CD14-positive monocyte (primary cell): ENCODE measurements at places on chromosomes 2 and 18. TPM values are rescaled to one million over a fixed set of nuclear protein-coding genes. Genes with fewer than 3 reads are reported as not detected.

DNA sequence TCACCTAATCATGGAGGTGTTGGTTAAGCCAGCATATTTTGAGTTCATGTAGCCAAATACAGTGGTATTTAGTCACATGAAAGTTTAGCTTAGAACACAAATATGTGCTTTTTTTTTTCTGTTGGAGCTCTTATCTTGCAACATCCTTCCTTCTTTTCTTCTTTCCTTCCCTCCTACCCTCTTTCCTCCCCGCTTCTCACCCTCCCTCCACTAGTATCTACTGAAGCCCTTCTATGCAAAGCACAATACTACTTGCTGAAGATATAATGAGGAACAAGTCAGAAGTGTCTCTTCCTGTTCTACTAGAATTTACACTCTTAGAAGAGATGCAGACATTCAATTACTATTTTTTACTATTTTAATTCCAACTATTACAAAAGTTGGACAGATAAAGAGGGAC is 105.0 kb upstream of the ITGA4 start:
- peak; percentile 26 for DNase-seq

GRCh38 chr2:165105926-165106325 is 97.9 kb downstream of the SCN3A start:
- DNase-seq = no peak

DNA sequence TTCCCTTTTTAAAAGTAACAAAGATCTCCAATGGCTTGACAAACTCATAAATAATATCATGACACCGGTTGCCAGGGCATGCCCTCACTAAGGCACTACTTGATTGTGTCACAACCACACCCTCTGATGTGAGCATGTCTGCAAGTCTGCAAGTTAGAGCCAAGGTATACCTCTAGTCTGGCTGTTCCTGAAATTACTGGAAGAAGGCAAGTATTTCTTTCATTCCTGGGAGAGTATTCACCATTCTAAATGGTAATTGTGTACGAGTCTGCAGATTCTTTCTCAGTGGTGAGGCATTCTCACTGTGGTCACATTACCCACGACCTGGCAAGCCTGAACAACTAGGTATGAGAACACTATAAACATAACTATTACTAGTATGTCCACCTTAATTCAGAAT is 25.7 kb upstream of the RNU4ATAC start:
- DNase-seq = no peak

- no peak for DNase-seq
Measured at GRCh38 chr18:6397931-6398566, 16.7 kb downstream of the L3MBTL4 start.

GRCh38 chr2:205001300-205001966 is 456.2 kb downstream of the PARD3B start:
- DNase-seq = no peak

DNA sequence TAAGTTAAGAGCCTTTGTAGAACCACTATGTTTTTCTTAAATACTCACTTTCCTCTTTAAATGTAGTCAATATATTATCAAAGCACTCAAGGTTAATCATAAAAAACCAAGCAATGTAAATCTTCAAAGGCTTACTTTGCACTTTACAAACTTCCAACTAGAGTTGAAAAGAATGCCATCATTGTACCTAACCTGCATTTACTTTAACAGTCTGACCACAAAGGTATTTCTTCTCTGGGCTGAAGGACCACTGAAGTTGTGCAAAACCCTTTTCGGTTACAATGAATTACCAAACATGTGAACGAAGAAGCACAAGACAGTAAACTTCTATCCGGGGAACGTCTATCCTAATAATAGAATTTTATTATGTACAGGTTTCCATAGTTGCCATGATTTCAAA is 3.0 kb downstream of the HNRNPLL start:
- no peak for DNase-seq

GRCh38 chr2:48272199-48272598 is 257.8 kb upstream of the STON1 start:
- DNase-seq = no peak

DNA sequence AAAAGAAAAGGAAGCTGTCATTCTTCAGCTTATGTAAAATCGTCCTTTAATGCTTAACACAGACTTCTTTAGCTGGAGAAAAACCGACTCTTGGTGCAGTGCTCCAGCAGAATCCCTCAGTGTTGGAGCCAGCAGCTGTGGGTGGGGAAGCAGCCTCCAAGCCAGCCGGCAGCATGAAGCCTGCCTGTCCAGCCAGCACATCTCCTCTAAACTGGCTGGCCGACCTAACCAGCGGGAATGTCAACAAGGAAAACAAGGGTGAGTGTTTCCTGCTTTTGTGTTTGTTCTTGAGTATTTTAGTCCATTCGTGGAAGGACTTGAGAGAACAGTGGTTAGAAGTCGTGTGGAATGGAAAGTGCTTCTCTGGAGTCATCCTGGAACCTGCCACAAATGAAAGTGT is 38.9 kb downstream of the KDM3A start:
- DNase-seq = no peak

DNA sequence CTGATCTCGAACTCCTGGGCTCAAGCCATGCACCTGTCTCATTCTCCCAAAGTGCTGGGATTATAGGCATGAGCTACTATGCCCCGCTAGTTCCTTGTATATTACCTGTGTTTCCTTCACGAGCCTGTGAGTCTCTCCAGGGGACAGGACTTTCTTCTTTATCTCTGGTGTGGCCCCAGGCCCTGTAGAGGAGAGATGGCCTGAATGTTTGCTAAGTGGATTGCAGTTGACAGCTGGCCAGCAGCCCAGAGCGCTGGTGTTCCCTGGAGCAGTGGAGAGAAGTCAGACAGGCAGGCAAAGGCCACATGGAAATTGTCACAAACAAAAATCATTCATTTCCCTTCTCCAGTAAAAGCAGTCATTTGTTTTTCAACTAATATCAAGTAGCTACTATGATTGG is 17.9 kb downstream of the LPIN1 start:
- no peak for DNase-seq

DNA sequence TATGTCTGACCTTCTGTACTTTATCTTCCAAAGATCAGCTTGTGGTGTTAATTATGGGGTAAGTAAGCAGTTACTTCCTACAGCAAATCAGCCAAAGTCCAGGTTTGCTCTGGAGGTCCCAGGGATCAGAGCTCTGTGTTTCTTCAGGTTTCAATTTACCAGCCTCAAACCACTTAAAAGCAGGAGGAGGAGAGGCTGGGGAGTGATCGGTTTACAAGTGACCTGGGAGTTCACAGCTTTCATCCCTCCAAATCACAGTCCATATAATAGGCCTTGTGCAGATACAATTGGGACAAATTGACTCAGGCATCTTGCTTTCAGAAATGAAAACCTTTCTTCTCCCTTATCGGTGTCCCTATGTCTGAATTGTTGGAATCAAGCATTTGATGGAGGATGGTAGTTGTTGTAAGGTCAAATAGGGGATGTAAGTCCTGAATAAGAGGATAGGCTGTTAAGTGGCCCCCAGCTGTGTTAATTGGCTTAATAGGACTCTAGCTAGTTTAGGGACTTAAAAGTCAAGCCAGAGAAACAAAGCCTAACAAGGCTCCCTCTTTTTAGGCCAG is 188.0 kb upstream of the NT5C1B start:
- no peak for DNase-seq

- DNase-seq = no peak
Measured at GRCh38 chr2:199405241-199405640, 52.5 kb downstream of the SATB2 start.

CERKL gene
- polyA plus RNA-seq = 8.6 TPM

TNFAIP6 gene
- polyA plus RNA-seq = 3.5 TPM

DSC1 gene
- not detected for polyA plus RNA-seq

HMSD gene
- polyA plus RNA-seq = not detected in 2 replicates

RFTN2 gene
- polyA plus RNA-seq = 0.02 TPM

PCARE gene
- polyA plus RNA-seq = not detected
